ENCODE measurements at places on chromosomes 3 and 15. TPM values are rescaled to one million over a fixed set of nuclear protein-coding genes. Genes with fewer than 3 reads are reported as not detected.

RAB11A gene
- total RNA-seq, result 106 TPM

SMAD6 gene
- total RNA-seq, result 31.3 TPM

OCA2 gene
- total RNA-seq, result not detected

DGKG gene
- total RNA-seq, result 2.0 TPM

ZBTB20 gene
- total RNA-seq, result 12.6 TPM

SUCLG2 gene
- 74.5 TPM for total RNA-seq

CFAP20DC gene
- total RNA-seq, result 1.6 TPM

KBTBD8 gene
- total RNA-seq, result 2.4 TPM

GOLGA6L4 gene
- total RNA-seq, result 0.37 TPM

CD200 gene
- total RNA-seq, result 4.0 TPM

XRN1 gene
- total RNA-seq, result 47.5 TPM

FEZF2 gene
- not detected for total RNA-seq

DNAJC17 gene
- 14.1 TPM for total RNA-seq

SHQ1 gene
- 19.1 TPM for total RNA-seq

GOLGA8K gene
- 0.09 TPM for total RNA-seq

LCMT2 gene
- total RNA-seq, result 5.3 TPM

TWF2 gene
- 62.7 TPM for total RNA-seq

TSEN2 gene
- total RNA-seq, result 10.8 TPM

PTH1R gene
- total RNA-seq, result 0.28 TPM

All from smooth muscle cell of bladder (primary cell).